Posterior cingulate gyrus (tissue), 11 donors: ENCODE measurements at places on chromosomes 7 and 10.

- DNase-seq: no peak
These were observed 114.7 kb downstream of the ODAD2 start for GRCh38 chr10:27884185-27884641.

DNA sequence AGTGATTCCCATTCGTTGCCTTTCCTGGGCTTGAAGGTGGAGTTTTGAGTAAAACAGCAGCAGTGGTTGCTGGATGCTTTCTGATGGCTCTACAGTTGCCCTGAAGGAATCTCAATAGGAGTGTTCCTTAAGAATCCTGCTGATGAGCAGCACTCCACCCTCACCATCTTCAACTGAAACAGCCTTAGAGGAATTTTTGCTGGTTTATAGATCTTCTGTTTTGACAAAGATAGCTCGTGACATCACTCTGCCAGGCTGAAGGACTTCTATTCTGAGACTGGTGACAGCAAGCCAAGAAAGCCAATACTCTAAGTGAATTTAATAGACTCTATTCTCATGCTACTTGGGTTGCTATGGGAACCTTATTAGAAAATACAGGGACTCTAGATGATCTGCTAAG, 1014.7 kb downstream of the NRG3 start:
- DNase-seq: no peak

- peak; percentile 91 for DNase-seq
These were observed 28.9 kb downstream of the SKIDA1 start for GRCh38 chr10:21496343-21497176.

GRCh38 chr7:131819891-131820290, 263.5 kb upstream of the PODXL start:
- DNase-seq: no peak

DNA sequence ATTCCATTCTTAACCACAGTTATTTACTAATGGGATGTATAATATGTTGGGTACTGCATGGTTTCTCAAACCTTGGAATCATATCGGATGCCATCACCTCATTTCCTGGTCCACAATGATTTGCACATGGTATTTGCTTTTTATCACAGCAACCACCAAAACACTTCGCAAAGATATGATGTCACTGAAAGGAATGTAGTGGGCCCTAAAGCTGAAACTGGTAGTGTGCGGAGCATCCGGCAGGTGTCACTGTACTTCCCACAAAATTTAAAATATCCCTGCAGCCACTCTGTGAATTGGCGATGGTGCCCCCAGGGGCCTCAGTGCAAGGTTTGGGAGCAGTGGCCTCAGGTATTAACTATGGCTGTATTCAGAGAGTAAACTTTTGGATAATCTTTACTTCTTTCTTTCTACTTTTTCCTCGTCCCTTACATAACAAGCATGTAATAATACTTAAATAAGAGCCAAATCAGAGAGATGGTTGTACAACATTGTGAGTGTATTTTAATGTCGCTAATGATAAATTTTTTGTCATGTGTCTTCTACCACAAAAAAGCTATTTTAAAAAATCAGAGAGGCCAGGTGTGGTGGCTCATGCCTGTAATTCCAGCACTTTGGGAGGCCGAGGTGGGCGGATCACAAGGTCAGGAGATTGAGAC, 66.2 kb downstream of the FAM241B start:
- no peak for DNase-seq

DNA sequence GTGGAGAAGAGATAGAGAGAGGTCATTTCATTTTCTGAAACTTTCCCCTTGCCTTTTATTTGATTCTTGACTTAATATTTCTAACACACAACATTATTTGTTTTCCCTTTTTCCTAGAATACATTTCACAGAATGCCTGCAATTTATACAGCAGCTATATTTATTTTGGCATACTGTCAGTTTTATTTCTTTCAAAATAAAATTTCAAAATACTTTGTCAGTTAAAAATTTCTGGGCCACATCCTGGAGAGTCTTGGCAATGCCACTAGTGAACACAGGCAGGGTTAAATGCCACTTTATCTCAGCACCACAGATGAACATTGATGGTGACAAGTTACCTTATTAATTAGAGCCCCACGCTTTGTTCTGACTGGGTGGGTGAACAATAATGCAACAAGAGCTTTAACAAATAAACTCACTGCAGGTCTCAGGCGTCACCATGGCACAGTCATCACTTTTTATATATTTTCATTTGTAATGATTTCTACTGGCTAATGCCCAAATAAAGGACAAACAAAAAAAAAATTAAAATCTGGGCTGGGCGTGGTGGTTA, 494.0 kb downstream of the KIF20B start:
- no peak for DNase-seq

DNA sequence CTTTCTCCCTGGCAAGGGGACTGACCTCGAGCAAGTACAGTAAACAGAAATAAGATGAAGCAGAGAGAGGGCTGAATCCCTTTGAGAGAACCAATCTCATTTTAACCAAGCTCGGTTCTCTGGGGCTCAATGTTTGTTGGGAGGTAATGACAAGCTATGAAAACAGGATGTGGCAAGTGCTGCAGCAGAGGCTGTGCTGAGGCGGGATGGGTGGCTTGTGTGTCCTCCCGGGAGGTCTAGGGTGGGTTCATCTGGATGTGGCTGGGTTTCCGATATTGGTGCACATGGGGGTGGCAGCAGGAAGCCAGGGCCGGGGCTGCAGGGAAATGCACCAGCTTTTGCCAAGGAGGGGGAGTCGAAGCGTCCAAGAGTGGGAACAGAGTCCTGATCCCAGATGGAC, 84.5 kb downstream of the AOAH start:
- DNase-seq: no peak

GRCh38 chr10:7797582-7797981, 9.6 kb downstream of the ATP5F1C start:
- no peak for DNase-seq

DNA sequence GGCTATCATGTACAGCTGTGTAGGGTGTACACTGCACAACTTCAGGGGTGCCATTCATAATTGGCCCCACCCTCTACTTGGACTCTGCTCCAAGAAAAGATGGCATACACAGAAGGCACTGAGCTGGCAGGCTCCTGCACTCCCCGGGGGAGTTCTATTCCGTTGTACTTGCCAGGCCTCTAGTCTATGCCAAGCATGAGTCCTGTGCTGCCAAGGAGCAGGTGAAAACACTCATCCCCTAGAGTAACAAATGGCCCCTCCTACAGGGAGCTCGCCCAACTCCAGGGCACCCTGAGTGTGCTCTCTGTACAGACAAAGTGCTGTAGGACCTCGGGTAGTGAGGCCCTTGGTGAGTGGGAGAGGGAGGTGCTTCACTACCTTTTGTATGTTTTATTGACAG, 127.2 kb downstream of the SLIT1 start:
- DNase-seq: peak; percentile 34

GRCh38 chr7:97466999-97467740, 264.7 kb upstream of the TAC1 start:
- DNase-seq: no peak

DNA sequence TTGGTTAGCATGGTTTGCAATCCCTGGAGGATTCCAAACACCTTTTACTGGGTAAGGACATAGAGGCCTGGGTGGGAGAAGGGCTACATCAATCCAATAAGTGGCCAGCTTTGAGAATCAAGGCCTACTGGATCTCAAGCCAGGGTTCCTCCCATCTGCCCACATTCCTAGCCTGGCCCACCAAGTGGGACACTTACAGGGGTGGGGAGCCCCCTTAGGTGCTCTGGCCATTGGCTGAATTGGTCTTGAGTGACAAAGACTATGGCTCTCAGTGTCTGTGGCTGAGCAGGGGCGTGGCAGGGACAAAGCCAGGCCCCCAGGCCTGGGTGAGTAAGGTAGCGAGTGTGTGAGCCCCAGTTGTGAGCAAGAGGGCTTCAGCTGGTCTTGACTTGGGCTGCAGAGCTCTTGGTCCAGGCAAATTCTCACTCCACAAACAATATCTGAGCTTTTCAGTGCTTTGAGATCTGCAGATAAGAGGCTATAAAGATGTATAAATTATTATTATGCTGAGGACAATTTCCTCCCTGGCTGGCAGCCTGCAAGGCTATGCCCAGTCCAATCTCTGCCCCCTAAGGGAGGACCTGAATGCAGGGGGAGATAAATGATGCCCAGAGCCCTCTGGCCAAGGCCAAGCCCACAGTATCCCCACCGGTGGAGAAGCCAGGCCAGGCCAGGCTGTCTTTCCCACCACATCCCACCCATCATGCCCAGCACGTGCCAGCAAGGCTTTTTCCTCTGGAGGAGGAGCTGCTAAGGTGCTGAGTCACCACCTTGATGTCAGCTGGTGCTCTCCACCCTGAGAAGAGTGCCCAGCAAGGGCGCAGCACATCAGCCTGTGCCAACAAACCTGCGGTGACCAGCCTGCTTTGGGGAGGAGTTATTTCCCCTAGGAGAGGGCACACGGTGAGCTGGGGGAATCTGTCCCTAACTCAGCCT, 80.7 kb upstream of the DUSP5 start:
- no peak for DNase-seq

DNA sequence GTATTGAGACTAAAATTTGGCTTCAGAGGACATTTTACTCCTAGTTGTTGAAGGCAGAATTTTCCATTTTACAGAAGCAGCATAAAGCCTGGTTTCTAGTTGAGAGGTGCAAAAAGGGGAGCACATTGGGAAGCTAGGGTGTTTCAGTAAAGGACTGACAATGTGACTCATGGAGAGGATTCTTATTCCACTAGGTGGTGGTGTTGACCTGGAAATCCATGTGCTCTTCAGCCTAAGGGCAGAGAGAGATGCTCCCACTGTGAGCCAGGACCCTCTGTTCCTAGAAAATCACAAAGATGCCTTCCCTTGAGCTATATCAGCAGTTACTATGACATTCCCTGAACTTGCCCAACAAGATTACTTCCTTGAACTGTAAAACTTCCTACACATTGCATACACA, 687.8 kb downstream of the IPMK start:
- no peak for DNase-seq

DNA sequence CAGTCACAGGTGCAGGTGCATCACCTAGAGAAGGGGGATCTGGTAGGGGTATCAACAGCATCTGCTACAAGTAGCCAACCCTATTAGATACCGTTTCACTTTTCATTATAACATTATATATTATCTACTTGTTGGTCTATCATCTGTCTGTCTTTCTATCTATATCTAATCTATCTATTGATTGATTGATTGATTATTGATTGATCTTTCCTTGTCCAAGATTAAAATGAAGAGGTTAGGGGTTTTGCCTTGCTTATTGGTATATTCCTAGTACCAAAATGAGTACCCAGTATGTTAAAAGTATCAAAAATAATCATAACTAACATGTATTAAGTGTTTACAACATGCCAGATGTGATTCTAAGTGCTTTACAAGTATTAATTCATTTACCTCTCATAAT, 121.5 kb downstream of the GPR158 start:
- no peak for DNase-seq

GRCh38 chr7:107953265-107953923, 49.6 kb downstream of the LAMB1 start:
- DNase-seq: no peak

GRCh38 chr10:72782649-72783330, 90.8 kb downstream of the MCU start:
- no peak for DNase-seq

DNA sequence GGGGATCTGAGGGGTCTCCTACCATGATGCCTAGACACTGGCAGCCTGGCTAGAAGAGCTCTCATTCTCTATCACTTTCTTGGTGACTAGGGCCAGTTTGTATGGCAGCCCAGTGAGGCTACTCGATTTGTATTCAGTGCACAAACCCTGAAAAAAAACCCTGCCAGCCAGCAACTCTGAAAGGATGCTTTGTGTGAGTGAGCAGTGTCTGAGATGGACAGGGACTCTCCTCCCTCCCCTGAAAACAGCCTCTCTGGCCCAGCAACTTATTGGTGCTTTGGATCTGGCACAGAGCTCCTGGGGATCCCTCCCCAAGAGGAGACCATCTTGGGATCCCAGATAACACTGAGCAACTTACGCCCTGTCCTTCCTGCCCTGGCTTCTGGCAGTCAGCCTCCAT, 10.8 kb upstream of the LRRC4 start:
- DNase-seq: peak; percentile 95

DNA sequence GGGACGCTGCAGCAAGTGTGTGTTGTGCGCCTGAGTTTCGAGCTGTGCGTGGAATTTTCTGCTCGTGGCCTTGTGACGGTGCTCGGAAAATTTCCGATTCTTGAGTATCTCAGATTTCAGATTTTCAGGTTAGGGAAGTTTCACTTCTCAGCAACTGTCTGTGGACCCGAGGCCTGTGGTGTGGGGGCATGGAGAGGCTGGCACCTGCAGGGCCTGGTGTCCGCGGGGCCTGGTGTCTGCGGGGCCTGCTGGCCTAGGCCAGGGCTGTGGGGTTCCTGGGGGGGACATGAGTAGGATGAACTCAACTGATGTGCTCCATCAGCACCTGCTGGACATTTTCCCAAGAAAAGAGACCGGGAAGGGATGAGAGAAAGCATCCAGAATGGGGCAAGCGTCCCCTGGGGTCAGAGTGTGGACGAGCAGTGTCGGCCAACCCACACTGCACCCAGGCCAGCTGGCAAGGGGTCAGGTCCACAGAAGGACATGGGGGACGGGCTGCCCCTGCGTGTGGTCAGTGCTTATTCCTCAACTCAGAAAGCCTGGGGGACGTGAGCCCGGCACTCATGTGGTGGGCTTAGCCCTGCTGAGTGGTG, 31.3 kb upstream of the SHH start:
- no peak for DNase-seq

DNA sequence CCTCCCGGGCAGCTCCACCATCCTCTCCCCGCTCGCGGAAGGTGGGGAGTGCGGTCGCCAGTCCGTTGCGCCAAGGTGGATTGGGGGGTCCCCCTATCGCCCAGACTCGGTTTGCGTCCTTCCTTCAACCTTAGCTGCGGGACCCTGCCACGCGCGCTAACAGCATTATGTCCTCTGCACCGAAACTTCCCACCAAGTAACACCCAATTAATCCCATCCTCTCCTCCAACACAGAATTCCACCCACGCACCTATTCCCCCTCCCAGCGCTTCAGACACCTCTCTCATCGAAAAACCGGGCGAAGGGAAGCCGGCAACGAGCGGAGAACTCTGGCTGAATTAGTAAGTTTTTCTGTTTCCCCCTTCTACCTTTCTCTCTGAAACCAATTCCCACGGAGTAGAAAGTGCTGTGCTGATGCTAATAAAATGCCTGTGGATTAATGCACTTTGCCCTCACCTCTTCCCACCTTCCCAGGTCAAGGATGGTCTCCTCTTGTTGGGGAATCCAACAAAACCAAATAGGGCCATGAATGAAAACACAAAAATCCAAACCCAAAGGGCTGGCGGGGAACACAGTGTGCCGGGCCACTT, 947 bp downstream of the HOXA3 start:
- DNase-seq: no peak
